ENCODE measurements at places on chromosomes 16 and 17.

GRCh38 chr17:10036511-10037061 is 131.5 kb upstream of the RCVRN start:
- no peak for DNase-seq

- DNase-seq = no peak
Observed at GRCh38 chr17:54861471-54861983, 39.1 kb upstream of the TOM1L1 start.

- DNase-seq = no peak
Observed at GRCh38 chr17:38533866-38534497, 71.8 kb downstream of the SRCIN1 start.

DNA sequence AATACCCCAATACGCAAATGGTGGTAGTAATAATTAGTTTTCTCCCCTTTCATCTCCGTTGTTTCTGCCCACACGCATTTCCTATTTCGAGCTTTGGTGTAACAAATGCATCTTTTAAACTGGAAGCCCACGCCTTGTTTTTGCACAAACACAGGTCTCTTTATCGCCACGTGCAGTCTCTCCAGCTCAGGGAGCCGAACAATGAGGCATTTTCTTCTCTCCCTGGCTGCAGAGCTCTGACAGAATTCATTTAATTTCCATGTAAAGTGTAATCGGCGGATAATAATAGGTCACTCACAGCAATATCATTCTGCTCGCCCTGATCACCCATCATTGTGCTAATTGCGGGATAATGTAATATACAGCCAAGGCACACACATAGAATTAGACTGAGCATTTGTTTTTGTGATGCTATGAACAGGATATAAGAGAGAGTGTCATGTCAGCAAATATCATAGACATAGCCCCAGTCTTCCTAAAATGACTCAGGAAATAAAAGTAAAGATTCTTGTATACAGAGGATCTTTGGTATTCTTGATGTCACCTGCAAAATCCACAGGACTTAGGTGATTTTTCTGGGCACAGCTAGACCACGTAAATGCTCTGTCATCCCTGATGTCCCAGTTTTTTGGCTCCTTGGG is 452.6 kb upstream of the CDH11 start:
- DNase-seq = no peak

DNA sequence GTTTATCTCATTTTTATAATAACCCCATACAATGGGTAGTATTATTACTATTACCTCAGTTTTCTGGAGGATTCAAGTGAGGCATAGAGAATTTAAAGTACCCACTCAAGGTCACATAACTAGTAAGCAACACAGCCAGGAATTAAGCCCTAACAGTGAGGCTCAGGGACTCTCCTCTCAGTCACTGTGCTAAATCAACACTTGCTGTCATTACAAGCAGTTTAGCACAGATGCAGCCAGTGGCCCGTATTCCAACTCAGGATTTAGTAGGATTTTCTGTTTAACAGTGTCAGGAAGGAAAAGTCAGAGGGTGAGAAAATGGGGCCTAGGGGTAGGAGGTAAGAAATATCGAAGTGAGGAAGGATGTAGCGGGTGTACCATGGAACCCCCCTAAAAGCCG is 536.9 kb downstream of the TMEM114 start:
- DNase-seq = no peak

GRCh38 chr17:73710095-73710592 is 65.9 kb upstream of the SDK2 start:
- DNase-seq = peak; percentile 1

DNA sequence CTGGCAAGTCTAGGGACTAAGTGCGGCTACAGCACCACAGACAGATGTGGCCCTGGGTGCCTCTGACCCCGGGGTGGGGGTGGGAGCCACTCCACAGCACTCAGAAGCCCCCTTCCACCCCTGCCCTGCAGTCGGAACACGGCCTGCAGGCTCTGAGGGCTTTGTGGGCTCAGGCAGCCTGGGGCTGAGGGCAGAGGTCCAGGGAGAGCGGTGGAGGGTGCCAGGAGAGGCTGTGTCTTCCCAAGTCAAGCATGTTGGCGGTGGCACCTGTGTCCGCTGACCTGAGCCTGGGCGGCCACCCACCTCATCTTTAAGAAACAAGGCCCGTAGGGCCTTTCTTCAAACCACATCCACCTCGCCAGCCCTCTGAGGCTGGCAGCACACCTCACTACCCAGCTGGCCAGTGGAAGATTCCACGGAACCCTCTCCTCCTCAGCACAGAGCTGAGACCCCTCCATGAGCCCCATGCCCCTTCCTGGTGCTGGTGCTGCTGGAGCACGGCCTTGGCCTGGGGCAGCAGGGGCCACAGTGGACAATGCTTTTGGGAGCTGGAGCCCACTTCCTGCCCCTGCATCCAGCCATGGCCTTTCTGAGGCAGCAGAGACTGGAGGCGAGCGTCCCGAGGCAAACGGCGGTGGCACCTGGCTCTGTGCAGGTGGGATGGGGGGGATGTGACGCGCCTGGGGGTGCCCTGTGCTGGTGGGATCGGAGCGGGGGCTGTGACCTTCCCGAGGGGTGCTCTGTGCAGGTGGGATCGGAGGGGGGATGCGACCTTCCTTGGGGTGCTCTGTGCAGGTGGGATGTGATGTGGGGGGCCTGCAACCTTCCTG is 77.8 kb downstream of the ZNF778 start:
- no peak for DNase-seq

- DNase-seq = no peak
Observed at GRCh38 chr17:15262291-15263205, 2.6 kb downstream of the PMP22 start.

GRCh38 chr17:80376531-80376930 is 38.4 kb upstream of the ENDOV start:
- no peak for DNase-seq

DNA sequence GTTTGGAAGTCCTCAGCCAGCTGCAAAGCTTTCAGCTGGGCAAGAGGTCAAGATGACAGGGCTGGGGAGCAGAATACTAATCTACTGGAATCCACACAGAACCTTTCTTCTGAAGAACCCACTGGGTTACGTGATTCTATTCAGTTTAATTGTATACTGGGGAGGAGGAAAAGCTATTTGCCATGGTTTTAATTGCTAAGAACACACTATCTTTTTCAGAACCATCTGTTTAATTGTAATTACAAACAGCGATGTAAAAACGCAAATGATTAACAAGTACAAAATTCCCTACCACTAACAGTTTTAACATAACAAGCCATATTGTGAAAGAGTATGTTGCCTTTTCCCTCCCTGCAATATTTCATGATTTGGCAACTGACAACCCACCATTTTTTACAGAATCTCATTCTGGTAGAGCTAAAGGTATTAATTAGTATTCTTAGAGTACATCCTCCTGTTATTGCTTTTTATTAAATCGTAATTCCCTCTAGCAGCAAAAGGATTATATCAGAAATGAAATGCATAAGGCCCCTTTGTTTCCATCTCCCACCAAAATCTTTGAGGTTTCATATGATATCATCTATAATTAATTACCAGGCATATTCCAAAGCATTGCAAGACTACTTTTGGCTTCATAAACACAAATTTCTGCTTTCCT is 12.1 kb downstream of the HYDIN start:
- no peak for DNase-seq

DNA sequence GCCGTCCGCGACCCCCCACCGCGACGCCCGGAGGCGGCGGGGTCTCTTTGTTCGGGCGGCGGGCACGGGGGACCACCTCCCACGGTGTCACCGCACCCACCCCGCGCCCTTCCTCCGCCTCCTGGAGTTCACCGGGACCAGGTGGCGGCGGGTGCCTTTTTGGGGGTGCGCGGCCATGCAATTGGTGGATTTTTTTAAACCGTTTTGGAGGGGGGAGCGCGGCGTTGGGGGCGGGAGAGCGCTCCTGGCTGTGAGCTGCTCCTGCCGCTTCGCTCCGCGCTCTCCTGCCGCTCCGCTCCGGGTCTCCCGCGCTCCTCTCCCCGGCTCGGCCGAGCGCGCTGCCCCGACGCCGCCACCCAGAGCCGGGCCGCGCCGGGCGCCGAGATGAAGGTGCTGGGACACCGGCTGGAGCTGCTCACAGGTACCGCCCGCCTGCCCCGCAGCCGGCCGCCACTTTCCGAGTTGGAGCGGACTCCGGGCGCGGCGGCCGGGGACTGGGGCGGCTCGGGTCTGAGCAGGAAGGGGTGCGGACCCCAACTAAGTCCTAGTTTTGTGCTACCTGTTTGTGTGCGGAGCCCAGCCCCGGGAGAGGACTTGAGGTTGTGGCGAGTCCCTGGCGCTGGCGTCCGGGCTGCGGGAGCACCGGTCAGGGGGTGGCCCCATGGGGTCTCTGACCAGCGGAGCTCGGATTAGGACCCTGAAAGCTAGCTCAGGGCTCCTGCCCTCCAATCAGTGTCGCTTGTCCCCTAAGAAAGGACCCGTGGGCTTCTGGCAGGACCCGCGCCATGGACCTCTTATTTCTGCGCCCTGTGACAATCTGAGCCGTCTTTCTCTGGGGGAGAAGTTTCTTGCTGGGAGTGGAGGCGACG is 35.7 kb upstream of the NDRG4 start:
- no peak for DNase-seq

- DNase-seq = no peak
Observed at GRCh38 chr17:67562005-67562404, 155.7 kb upstream of the NOL11 start.

GRCh38 chr17:38564869-38565268 is 40.9 kb downstream of the SRCIN1 start:
- no peak for DNase-seq

GRCh38 chr16:10265770-10266615 is 83.8 kb upstream of the GRIN2A start:
- no peak for DNase-seq

GRCh38 chr16:73794994-73795393 is 501.6 kb upstream of the PSMD7 start:
- DNase-seq = no peak

GRCh38 chr16:89409161-89409711 is 81.1 kb downstream of the ANKRD11 start:
- no peak for DNase-seq

GRCh38 chr17:34259146-34259545 is 4.1 kb downstream of the CCL2 start:
- no peak for DNase-seq

DNA sequence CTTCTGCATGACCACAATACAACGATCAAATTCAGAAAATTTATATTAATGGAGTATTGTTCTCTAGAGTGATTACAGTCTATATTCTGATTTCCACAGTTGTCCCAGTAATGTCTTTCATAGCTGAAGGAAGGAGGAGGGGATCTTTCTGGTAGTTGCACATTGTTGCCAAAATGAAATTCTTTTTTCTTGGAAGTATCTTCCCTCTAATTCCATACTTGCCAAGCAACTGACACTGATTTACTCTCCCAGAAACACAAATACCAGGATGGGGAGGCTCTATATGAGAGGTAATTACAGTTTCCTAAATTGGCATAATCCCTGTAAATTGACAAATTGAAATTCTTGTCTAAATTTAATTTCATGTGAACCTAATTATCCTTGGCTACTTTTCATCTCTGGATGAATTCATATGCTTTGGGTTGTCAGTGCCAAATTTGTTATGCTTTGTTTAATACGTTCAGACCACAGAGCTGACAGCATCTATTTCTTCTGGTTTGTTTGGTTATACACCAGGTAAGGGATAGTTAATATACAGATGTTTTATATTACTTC is 30.0 kb downstream of the NOL11 start:
- no peak for DNase-seq

GRCh38 chr16:4689864-4690704 is 3.3 kb upstream of the NUDT16L1 start:
- DNase-seq = no peak

DNA sequence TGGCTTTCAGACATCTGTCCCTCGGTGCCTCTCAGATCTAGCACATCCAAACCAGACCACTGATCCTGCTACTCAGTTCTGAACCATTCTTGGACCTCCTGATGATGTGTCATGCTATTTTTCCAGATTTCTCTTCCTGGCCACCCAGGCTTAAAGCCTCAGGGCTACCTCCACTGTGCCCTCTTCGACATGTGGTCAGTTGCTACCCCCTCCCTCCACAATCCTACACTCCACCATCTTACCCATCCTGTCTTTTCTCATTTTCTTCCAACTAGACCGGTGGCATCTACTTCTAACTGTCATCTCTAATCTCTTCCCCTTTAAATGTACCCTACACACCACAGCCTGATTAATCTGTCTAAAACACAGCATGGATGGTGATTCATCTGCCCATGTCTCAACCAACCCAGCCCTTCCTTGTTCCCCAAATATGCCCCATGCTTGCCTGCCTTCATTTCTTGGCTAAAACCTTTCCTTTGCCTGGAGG is 478.6 kb downstream of the SLC39A11 start:
- no peak for DNase-seq

GRCh38 chr16:83994087-83994486 is 26.0 kb downstream of the NECAB2 start:
- no peak for DNase-seq

- no peak for DNase-seq
Observed at GRCh38 chr17:17403065-17403464, 73.7 kb upstream of the MED9 start.

- no peak for DNase-seq
Observed at GRCh38 chr17:78960928-78961327, 18.8 kb downstream of the LGALS3BP start.

- no peak for DNase-seq
Observed at GRCh38 chr16:11499295-11500089, 87.2 kb downstream of the LITAF start.

Data from SK-N-MC (cell line).